ENCODE measurements at places on chromosomes 2 and 18.
A peak's percentile ranks its signal among the peaks of the same experiment; 100 is the strongest.

GRCh38 chr2:10223932-10224720 lies 78.6 kb upstream of the HPCAL1 start:
- no peak for DNase-seq

GRCh38 chr2:238130111-238130695 lies 8.3 kb upstream of the KLHL30 start:
- no peak for DNase-seq

DNA sequence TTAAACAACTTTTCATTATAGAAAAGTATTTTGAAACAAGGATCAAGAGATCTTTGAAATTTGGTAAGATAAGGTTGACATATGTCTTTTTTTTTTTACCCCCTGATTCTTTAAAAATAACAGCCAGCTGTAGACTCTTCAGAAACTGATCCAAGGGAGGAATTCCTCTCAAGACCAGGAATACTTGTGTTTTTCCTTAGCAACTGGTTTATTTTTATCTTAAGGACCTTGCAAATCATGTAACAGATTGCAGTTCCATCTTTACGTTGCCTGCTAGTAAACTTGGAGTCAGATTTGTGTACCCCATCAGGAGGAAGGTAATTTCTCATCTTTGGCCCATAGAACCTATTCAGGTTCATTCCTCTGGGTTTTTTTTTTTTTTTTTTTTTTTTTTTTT lies 71.6 kb downstream of the BOLA3 start:
- no peak for DNase-seq

DNA sequence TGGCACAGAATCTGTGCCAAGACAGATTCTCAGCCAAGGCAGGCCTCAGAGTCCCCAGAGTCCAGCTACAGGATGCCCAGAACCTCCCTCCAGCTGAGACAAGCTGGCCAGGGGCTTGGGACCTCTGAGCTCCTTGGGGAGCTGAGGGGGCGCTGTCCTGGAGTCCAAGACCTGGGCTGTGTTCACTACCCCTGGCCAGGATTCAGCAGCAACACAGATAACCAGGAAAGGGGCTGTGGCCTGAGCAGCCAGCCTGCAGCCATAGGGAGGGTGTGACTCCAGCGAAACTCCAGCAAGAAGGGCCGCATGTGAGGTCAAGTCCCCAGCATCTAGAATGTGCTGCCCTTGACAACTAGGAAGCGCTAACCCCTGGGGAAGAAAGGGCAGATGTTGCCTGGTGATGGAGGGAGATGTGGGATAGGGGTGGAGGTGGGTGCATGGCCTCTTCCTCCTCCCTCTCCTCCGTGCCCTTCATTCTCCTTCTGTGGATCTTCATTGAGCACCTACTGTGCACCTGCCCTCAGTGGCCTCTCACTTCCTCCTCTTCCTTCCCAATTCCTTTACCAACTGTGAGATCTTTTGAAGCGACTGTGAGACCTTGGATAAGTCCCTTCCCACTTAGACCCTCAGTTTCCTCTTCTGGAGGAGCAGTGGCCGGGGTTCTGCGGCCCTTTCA lies 7.7 kb upstream of the ARID5A start:
- no peak for DNase-seq

GRCh38 chr2:118677546-118677945 lies 169.9 kb downstream of the EN1 start:
- no peak for DNase-seq

- DNase-seq, result no peak
These were observed 90.8 kb downstream of the RHOB start for GRCh38 chr2:20537423-20538307.

GRCh38 chr2:27211241-27211942 lies 449 bp upstream of the ATRAID start:
- DNase-seq, result no peak

GRCh38 chr2:69567157-69567908 lies 76.2 kb downstream of the AAK1 start:
- DNase-seq, result peak; percentile 43
